CD4-positive, alpha-beta memory T cell (primary cell): ENCODE measurements at places on chromosomes 16 and 17. TPM values are rescaled to one million over a fixed set of nuclear protein-coding genes. Genes with fewer than 3 reads are reported as not detected.

- H3K4me1 ChIP-seq, result no peaks in the 10 kb centered on the region
- H3K4me3 ChIP-seq, result no peak overlapping the region
- DNase-seq, result no peak
- H3K36me3 ChIP-seq, result no peaks in the 10 kb centered on the region
These were observed 43.2 kb downstream of the MYH3 start for GRCh38 chr17:10613775-10614513.

GRCh38 chr16:52563767-52564611 lies 17.0 kb upstream of the TOX3 start:
- H3K4me1 ChIP-seq, result no peaks in the 10 kb centered on the region
- no peak for DNase-seq
- H3K27me3 ChIP-seq, result no peaks in the 10 kb centered on the region
- H3K27ac ChIP-seq, result no peak overlapping the region
- H3K36me3 ChIP-seq, result no peaks in the 10 kb centered on the region
- H3K4me3 ChIP-seq, result no peak overlapping the region

GRCh38 chr17:62656446-62656845 lies 29.0 kb downstream of the MRC2 start:
- H3K27ac ChIP-seq, result no peak overlapping the region
- H3K4me1 ChIP-seq, result peaks cover 20% of the 10 kb centered on the region
- H3K36me3 ChIP-seq, result no peaks in the 10 kb centered on the region
- H3K27me3 ChIP-seq, result no peaks in the 10 kb centered on the region

- no peak overlapping the region for H3K27ac ChIP-seq
- H3K4me3 ChIP-seq, result no peak overlapping the region
- no peaks in the 10 kb centered on the region for H3K4me1 ChIP-seq
- DNase-seq, result no peak
These were observed 108.3 kb upstream of the FAM20A start for GRCh38 chr17:68709461-68709860.

Gene MYH11
- not detected for total RNA-seq

Gene KRT15
- not detected for total RNA-seq
